Stimulated activated CD4-positive, alpha-beta T cell treated with anti-CD3 and anti-CD28 coated beads, Interleukin-15, amount 100 ng/mL, for 24 hours (primary cell): ENCODE measurements at places on chromosomes 1 and 21.

GRCh38 chr1:230175163-230175747, 108.2 kb downstream of the GALNT2 start:
- DNase-seq: no peak

DNA sequence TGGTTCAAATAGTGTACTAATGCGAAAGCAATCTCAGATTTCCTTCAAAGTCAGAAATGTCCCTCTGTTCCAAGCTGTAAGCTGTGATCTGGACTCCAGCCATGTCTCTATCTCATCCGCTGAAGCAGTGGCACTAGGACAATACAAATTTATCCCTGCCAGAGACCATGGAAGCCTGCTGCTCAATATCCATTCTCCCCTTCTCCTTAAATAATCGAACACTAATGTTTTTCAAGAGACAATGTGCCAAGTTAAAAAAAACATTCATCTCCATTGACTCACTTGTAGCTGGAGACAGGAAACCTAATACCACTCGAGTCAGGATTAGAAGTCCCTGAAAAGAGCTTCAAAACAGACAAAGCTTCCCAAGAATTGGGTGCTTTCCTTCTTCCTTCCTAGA, 38.5 kb upstream of the PGBD5 start:
- no peak for DNase-seq

GRCh38 chr1:185404291-185404690, 87.2 kb upstream of the IVNS1ABP start:
- DNase-seq: no peak

- DNase-seq: no peak
These were observed 13.6 kb downstream of the MTR start for GRCh38 chr1:236808564-236809130.

DNA sequence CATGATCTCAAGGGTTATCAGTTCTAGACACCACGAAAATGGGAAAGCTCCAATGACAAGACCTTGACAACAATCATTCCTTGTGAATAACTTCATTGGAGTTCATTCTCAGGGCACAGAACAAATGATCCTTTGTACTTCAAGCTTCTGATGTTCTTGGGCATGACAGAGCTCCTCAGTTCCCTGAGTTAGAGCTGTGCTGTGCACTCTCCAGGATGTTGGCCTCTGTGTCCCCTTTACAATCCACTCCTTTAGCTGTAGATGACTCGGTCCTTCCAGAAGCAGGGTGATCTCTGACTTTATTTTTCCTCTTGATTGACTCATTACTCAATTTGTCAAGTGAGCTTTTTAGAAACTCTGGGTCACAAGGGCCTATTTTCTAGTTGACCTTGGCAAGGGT, 3.9 kb upstream of the FAM78B start:
- DNase-seq: no peak

DNA sequence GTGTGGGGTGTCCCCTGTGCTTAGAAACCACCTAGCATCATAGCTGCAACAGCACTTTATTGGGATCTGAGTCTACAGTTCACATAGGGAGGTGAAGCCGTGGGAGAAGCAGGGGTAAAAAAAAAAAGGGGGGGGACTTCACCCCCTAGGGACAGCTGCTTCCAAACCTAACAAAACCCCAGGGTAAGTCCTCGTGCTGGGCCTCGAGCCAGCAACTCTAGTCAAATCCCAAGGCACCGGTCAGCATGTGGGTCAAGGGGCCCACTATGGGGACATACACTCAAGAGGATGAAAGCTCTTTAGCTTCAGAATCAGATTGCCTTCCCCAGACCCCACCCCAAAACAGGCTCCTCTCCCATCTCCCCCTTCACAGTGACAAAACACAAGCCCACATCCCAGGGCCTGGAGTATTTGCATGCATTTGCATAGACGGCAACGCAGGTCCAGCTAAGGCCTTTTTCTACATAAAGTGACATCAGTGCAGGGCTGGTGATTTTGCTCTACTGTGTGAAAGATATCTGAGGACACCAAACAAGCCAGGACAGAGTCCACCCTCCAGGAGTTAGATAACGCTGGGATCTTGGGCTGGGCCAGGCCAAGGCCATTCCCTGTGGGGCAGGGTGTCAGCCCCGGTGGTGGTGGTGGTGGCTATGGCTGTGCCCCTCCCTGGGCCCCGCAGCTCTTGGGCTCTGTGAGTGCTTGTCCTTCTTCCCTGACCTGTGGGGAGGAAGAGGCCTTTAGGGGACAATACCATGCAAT, 8.1 kb upstream of the PMVK start:
- DNase-seq: no peak
